ENCODE measurements at places on chromosomes 2 and 18.

DNA sequence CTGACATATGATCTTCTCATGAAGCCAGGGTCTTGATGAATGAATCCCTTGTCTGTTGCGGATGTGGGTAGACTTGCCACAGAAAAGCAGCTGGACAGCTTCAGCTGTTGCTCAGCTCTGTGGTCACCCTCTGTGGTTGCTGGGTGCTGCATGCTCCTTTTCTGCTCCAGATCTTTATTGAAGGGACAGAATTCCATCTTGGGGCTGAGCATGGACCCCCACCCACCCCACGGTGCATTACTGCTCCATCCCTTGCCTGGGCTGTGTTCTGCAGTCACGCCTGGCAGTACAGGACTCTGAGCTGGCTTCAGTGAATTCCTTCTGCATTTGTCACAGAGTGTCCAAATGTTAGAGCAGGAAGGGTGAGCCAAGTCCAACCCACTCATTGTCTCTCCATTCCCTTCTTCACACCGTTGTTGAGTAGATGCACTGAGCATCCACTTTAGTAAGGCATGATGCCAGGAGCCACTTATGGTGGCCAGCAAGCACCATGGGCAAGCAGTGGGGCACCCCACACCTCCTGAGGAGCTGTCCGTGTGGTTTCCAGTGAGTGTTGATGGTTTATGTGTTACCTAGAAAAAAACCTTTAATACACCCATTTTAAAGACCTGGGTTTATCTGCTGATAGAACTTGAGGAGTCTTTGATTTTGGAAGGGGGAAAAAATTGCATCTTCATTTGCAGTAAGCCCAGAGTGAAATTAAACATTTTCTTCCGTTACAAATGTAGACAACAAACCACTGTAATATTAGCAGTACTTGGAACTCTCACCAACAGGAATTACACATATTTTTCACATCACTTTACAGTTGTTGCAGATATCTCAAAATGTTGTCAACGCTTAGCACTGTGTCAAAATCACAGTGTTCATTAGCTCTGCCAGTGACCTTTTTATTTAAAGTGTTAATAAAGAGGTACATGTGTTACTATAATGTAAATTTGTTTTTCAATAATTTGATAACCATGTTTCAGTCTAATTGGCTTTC is 14.7 kb upstream of the ITGB6 start:
- DNase-seq, result peak; percentile 50

- no peak for DNase-seq
Measured at GRCh38 chr2:32482471-32482870, 125.6 kb downstream of the BIRC6 start.

- no peak for DNase-seq
Measured at GRCh38 chr2:52805901-52806410, 961.6 kb upstream of the CHAC2 start.

DNA sequence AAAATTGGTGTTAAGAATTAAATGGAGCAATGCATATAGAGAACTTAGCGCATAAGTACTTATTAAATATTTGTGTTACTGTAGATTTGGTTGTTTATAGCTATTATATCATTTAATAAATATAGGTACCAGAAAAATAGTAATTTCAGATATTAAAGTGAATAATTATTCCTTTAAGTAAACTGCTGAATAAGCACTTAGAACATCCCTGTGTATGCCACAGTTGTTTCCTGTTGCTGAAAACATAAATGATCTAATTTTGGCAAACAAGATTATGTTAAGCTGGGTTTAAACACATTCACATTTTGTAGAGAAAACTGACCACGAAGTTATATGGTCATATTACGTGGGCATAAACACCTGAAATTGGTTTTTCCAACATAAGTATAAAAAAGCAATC is 388.0 kb upstream of the ZNF804A start:
- DNase-seq, result no peak

- DNase-seq, result no peak
Measured at GRCh38 chr2:159029936-159030335, 61.5 kb downstream of the TANC1 start.

GRCh38 chr18:56468396-56468795 is 170.0 kb downstream of the TXNL1 start:
- DNase-seq, result no peak

- DNase-seq, result no peak
Measured at GRCh38 chr18:77049938-77050337, 82.6 kb downstream of the MBP start.

DNA sequence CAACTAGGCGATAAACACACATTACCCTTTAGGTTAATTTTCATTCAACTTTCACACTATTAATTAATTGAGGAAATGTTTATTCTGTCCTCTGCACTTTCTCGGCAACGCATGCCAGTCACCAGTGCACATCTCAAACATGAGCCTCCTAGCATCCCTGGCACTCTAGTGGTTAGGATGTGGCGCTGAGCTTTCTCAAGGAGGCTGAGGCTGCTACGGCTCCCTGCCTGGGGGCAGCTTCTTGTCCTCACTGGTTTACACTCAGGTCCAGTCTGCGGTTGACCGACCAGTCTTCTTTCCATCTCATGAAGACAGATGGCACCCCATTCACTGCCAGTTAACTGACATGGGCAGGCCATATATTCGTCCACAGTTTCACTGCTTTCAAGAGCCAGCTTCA is 463.4 kb downstream of the EIPR1 start:
- DNase-seq, result no peak

- no peak for DNase-seq
Measured at GRCh38 chr2:2639251-2640139, 308.4 kb upstream of the MYT1L start.

DNA sequence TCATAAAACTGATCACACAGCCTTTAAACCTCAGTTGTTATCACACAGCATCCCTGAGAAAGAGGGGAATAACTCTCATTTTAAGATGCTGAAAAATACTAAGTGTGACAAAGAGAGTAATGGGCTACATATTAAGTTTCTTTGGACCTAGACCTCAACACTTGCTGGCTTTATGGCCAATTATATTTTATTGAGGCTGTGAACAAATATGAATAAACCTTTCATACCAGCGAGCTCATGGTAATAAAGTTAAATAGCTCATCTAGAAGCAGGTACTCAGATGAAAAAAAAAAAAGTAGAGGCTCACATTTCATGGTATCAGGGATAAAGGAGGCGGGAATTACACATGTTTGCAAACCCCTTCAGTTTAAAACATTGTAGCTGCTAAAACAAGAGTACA is 75.7 kb downstream of the DOCK10 start:
- DNase-seq, result no peak

DNA sequence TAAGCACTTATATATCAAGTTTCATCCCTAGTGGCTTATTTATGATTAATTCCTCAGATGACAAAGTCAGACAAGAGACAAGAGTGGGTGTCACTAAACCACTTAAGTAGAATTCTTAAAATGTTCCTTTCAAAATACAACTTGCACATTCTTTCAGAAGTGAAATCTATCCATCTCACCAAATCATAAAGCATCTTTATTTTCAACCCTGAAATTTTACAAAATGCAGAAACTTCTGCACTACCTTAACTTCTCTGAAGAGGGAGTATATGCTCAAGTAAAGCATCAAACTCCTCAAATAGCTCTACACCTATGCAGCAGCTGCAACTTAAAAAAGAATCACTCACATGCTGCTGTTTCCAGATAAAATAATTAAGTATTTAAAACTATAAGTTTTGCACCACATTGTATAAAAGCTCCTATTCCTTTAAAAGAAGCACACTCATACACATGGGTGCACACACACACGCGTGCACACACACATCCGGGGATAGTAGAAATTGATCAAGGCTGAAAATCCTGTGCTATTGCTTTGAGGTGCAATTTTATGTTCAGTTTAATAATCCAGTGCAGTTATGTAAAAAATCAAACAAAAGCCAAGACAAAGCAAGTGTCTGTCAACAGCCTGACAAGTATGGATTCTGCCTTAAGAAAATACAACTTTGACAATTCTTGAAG is 244.5 kb downstream of the TCF4 start:
- DNase-seq, result no peak

GRCh38 chr2:176003958-176004357 is 1.9 kb upstream of the LNPK start:
- DNase-seq, result no peak

DNA sequence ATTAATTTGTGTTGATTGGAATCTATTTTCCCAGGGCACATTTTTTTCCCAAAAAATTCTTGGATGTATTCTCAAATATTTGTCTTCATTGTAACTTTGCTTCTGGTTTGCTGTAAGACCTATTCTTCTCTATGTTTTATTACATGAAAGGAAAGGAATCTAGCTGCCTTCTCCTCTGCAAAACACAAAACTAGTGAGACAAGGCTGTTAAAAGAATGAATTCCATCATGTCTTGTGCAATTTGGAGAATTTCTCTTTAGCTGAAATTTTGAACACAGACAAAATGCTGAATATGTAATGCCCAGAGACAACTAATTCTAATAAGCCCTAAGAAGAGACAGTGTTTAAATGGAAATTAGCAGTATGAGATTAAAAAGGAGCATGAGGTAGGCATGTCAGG is 275.9 kb downstream of the CDH20 start:
- no peak for DNase-seq

DNA sequence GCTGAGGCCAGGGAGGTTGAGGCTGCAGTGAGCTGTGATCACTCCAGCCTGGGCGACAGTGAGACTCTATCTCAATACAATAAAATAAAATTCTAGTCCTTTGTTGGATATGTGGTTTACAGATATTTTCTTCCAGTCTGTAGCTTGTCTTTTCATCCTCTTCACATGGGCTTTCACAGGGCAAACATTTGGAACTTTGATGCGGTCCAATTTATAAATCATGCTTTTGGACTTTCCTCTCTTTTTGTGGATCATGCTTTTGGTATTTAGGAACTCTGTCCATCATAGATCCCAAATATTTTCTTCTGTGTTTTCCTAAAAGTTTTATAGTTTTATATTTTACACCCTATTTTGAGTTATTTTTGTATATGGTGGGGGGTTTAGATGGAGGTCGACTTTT is 14.9 kb downstream of the RAB10 start:
- DNase-seq, result no peak

- DNase-seq, result no peak
Measured at GRCh38 chr2:111975819-111976218, 77.4 kb downstream of the MERTK start.

DNA sequence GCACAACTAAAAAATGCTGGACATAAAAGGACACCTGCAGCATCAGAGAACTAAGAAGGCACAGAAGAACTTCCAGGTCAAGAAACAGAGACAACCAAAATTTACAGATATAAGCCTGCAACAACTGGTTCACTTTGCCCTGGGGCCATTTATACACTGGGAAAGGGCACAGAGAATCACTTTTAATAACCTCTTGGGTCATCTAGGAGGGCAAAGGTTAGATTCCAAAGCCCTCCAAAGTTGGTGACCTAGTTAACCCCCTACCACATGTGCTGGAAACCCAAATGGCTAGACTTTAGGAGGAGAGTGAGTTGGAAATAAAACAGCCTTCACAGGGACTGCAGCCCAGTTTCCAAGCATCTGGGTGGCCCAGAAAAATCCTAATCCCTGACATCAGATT is 3.3 kb downstream of the RNU4ATAC start:
- no peak for DNase-seq
